NCI-H526 (cell line): ENCODE measurements at places on chromosomes 6 and 20.

GRCh38 chr20:36792422-36792821 lies 18.9 kb upstream of the DSN1 start:
- DNase-seq, result peak; percentile 71

DNA sequence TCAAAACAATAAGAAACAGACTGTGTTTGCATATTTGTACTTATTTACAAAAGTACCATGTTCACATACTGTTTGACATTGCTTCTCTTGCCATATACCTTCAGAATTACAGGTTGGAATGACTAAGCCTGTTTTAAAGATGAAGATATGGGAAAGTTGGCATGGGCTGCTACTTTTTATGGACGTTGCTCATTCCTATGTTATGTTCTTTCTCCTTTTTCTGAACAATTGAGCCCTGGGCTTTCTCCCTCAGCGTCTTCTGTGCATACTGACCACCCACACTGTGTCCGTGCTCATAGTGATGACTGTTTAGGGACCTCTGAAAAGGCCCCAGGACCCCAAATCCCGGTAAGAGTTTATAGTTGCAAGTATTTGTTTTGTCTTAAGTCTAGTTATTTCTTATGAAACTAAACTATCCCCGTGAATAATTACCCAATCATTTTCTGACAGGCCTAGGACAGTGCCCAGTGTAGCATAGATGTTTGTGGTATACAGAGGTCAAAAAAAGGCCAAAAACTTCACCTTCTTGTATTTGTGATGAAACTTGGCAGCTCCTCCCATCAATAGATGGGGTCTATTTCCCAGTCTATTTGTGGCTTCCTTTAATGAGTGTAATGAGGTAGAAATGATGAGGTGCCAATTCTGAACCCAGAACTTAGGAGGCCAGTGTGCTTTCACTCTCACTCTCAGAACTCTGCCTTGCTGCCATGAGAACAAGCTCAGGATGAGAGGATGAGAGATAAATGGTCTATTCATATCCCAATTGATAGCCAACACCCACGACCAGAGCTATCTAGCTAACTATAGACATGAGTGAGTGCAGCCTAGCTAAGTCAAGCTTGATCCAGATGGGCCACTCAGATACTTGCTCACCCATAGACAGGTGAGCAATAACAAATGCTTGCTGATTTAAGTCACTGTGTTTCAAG lies 40.9 kb downstream of the GSTA4 start:
- no peak for DNase-seq

- no peak for DNase-seq
These were observed 22.1 kb downstream of the SLC35A1 start for GRCh38 chr6:87494761-87495422.

GRCh38 chr20:22466447-22467171 lies 117.8 kb downstream of the FOXA2 start:
- peak; percentile 33 for DNase-seq

DNA sequence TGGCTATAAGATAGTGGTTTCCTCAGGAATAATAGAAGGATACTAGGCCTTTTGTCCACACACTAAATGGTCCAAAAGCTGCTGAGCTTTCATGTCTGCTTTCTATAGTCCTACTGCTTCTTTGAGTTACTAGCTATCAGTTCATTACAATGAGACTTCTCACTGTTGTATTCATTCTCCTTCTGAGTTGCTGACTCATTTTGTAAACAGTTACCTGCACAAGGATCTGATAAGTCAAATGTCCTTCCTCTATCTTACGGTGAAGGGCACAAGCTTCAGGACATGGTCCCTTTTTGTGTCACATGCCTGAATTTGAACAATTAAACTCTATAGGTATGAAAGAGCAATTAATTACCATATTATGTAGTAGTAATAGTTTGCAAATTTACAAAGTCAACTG lies 90.5 kb downstream of the MAN1A1 start:
- DNase-seq, result no peak

- DNase-seq, result no peak
These were observed 98.4 kb downstream of the SYCP2 start for GRCh38 chr20:59835057-59835447.

GRCh38 chr6:6317825-6318733 lies 2.4 kb downstream of the F13A1 start:
- no peak for DNase-seq

DNA sequence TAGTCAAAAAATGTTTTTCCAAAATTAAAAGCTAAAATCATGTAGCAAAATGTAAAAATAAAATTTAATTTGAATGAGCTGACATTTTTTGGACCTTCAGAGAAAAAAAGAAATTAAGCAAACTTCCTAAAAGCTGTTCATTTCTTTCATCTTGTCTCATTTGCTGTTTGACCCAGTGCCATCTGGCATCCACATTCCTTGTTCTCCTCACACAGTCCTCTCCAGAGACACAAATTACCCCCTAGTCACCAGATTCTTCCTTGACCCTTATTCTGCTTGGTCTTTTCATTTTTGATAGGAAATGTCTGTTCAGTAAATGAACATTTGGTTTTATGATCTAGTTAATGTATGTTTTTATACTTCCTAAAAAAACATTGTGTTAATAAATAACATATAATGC lies 55.2 kb downstream of the HDDC2 start:
- DNase-seq, result no peak

DNA sequence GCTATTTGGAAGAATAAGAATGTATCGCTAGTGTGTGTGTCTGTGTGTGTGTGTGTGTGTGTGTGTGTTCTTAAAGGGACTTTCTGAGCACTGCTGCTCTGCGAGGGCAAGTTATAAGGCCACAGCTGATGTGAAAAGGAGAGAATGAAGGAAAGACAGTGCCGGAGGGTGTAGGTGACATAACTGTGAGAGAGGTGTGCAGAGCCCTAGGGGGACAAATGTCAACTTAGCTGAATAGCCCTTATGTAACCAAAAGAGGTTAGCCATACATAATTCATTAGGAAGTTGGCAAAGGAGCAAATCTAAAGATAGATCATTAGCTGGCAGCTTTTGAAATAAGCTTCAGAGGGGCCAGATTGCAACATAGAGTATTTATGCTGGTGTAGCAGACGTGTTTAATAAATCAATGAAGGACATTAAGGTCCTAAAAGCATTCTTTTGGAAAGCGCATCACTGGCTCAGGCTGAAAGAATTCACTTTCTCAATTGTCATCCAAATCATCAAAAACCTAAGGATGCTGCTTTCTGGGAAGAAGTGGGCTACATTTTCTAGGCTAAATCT lies 81.0 kb downstream of the NDUFAF5 start:
- no peak for DNase-seq

- no peak for DNase-seq
These were observed 135.1 kb downstream of the QRSL1 start for GRCh38 chr6:106764353-106764980.

DNA sequence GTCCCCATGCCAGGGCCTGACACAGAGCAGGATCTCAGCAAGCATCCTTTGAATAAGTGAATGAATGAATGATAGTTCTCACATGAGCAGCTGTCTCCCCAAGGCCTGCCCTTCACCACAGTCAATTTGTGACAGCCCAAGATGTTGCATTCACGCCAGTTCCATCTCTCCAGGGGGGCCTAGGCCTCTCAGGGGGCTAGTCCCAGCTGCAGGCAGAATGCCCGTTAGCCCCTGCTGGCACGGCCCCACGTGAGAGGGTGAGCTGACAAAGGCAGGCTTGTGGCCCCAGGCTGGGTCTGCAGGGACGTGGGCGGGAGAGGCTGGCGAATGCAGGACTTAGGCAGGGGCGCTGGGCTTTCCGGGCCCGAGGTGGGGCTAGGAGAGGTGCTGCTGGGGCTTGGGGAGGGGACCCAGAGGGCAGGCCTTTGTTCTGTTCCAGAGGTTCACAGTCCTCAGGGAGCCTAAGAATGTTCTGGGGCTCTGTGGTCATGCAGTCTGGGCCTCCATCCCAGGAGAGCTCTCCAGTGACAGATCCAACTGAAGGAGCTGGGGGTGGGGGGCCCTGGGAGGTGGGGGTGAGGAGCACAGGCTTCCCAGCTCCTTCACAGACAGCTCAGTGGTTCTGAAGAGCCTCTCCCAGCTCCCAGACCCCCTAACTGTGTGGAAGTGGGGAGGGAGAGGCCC lies 30.5 kb upstream of the TLDC2 start:
- DNase-seq, result no peak

DNA sequence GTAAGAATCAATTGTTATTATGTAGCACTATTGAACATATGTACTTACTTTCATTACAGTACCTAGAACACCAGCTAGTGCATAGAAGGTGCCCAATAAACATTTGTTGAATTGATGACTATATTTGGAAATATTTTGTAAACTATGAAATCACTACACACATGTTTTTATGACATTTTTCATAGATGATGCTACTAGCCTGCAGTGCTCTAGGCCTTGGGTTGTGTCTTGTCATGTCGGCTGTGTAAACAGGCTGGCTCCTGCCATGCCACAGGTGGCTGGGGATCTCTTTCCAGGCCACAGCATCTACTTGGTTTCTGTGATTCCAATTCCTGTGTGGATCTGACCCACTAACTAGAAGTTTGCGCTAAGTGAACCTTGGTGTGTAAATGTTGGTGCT lies 43.3 kb upstream of the EDN1 start:
- DNase-seq, result no peak

DNA sequence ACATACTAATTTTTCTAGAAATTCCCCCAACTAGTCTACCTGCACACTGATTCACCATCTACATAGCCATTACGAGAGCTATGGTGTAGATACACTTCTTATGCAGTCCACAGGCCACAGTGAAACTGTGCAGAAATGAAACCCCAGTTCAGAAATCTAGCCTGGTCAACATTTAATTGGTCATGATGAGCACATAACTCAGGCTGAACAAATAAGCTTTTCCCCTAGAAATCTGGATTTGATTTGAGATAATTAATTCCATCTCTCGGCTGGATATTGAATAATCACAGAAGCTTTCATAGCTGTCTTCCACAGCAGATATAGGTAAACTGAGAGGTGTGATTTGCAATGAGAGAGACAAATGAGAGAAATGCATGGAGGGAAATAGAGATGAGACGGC lies 22.6 kb upstream of the TINAG start:
- no peak for DNase-seq

DNA sequence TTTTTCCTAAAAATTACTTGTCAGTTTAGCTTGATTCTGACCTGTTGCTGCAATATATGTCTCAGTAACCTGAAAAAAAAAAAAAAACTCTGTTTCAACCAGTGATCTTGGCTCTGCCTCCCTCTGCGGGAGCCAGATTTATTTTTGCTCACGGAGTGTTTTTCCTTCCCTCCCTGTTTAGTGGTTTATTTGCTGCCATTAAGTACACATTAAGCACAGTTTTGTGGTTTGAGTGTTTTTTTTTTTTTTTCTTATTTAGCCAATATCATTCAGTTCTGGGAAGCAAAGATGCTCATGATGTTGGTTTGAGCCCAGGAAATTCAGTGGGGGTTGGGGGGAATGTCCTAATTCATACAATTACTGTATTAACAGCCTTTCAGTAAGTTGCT lies 110.1 kb upstream of the GPR6 start:
- DNase-seq, result no peak

DNA sequence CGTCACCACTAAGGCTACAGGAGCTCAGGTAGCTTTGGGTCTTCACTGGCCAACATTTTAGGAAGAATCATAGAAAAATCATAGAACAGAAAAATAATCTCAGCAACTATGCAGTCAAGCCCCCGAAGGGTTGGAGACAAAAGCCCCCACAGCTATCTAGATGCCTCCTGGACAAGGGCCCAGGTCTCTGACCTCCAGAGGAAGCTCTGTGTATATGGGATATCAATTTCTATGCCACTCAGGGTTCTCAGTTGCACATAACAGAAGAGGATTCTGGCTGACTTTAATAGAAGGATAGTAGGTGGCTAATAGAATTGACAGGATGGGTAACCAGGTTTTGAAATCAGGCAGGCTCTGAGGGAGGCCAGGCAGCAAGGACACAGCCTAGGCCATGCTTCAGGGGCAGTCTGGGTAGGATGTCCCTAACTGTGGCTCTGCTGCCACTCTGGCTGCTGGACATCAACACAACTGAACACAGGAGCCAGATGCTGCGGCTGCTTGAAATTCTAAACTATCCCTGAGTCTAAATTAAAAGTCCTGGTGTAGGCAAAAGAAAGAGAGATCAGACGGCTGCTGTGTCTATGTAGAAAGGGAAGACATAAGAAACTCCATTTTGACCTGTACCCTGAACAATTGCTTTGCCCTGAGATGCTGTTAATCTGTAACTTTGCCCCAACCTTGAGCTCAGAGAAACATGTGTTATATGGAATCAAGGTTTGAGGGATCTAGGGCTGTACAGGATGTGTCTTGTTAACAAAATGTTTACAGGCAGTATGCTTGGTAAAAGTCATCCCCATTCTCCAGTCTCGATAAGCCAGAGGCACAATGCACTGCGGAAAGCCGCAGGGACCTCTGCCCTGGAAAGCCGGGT lies 65.6 kb downstream of the TRMT6 start:
- no peak for DNase-seq

GRCh38 chr6:31558631-31559500 lies 11.5 kb downstream of the NFKBIL1 start:
- no peak for DNase-seq

DNA sequence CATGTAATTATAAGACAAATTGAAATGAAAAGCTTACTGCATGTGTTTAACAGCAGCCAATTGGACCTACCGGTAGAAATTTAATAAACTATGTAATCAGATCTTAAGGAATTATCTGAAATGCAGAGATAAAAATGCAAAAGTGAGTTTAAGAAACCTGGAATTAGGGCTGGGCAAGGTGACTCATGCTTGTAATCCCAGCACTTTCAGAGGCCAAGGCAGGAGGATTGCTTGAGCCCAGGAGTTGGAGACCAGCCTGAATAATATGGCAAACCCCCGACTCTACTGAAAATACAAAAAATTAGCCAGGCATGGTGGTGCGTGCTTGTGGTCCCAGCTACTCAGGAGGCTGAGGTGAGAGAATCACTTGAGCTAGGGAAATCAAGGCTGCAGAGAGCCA lies 74.1 kb downstream of the HFE start:
- DNase-seq, result no peak

DNA sequence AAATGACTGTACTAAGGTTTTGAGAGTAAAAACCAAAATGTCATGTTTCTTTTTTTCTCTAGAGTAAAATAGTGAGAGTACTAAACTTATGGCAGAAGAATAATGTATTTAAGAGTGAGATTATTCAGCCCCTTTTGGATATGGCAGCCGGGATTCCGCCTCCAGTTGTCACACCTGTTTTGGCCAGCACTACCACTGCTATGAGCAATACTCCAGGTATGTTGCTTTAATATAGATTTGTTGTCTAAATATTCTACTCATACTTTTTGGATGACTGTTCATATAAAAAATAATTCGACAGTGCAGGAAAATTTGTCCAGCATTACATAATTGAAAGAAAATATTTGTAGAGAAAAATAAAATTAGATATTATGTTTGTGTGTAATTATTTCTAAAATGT lies 59.5 kb downstream of the SCAF8 start:
- DNase-seq, result no peak

GRCh38 chr6:29531668-29532067 lies 27.9 kb downstream of the UBD start:
- DNase-seq, result no peak

GRCh38 chr6:150458579-150458978 lies 89.8 kb downstream of the IYD start:
- no peak for DNase-seq

DNA sequence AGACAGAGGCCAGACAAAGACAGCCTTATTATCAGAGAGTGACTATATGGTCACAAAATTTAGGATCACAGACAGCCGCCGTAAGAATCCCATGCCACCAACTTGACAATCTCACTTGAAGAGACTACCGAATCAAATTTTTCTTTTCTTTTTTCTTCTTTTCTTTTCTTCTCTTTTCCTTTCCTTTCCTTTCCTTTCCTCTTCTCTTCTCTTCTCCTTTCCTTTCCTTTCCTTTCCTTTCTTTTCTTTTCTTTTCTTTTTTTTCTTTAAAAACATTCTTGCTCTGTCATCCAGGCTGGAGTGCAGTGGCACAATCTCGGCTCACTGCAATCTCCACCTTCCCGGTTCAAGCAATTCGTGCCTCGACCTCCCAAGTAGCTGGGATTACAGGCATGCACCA lies 1.2 kb upstream of the EPPIN start:
- no peak for DNase-seq
